ENCODE measurements at places on chromosomes 5 and 9.

- no peak for DNase-seq
Measured at GRCh38 chr9:2601785-2602378, 19.7 kb upstream of the VLDLR start.

DNA sequence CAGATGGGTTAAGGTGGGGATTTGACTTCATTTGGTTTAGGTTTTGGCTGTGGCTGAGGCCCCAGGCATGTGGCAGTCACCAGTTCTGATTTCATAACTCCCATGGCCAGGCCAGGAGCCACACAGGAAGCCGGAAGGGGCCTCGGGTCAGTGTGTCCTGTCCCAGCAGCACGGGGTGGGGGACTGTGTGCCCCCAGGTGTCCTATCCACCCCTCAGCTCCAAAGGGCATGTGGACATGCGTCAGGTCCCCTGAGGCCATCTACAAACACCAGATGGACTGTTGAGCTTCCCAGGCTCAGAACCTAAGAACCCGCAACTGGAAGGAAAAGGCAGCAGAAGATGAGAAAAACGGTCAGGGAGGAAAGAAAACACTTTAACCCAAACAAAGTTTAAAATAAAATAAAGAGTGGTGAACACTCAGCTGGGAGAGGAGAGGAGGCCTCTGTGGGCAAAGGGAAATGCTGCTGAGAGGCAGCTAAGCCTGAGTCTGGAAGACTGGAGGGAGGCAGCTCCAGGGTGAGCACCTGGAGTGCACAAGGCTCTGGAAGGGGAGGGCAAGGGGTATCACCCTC, 260.8 kb downstream of the AUH start:
- no peak for DNase-seq

- no peak for DNase-seq
Measured at GRCh38 chr5:166430491-166431319, 1860.7 kb upstream of the WWC1 start.

- no peak for DNase-seq
Measured at GRCh38 chr9:34282096-34282495, 47.0 kb downstream of the KIF24 start.

DNA sequence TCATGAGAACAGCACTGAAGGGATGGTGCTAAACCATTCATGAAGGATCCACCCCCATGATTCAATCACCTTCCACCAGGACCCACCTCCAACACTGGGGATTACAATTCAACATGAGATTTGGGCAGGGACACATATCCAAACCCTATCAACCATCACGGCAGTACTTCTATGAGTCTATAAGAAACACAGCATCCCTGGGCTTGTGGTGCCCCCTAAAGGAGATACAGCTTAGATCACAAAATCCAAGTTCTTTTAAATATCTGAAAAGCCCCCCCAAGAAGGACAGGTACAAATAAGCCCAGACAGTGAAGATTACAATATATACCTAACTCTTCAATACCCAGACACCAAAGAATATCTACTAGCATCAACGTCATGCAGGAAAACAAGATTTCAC, 233.7 kb upstream of the ADRA1B start:
- DNase-seq = no peak

- no peak for DNase-seq
Measured at GRCh38 chr5:128949847-128950546, 15.3 kb upstream of the SLC27A6 start.

DNA sequence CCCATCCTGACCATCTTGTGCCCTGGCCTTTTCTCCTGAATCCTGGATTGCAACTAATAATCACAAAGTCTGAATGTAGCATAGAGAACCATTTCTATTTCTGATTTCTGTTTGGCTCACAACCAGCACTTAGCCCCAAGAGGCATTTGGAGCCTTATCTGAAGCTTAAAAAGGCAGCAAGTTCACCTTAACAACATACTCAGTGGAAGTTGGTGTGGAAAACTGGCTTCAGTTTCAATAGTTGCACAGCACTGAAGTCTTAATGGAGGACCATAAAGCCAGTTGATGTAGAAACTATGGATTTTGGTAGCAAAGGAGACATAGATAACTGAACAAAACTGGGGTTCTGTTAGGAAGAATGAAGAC, 574.1 kb downstream of the PSAT1 start:
- DNase-seq = no peak

DNA sequence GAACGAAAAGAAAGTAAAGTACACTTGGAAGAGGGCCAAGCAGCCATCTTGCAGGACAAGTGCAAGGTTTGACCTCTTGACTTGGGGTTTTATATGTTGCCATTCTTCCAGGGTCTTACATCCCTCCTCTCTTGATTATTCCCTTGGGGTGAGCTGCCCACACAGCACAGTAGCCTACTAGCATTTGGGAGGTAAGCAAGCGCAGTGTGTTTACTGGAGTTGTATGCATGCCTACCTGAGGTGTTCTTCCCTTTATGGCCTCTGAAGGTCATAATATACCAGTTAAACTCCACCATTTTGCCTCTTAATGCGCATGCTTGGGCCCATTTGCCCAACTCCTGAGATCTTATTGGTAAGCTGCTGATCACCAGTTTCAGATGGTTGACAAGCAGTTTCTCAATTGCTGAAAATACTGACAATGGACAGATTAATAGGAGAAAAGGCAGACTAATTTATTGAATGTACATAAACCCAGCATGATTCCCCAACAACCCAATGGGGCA, 173.8 kb upstream of the SLC30A5 start:
- no peak for DNase-seq

DNA sequence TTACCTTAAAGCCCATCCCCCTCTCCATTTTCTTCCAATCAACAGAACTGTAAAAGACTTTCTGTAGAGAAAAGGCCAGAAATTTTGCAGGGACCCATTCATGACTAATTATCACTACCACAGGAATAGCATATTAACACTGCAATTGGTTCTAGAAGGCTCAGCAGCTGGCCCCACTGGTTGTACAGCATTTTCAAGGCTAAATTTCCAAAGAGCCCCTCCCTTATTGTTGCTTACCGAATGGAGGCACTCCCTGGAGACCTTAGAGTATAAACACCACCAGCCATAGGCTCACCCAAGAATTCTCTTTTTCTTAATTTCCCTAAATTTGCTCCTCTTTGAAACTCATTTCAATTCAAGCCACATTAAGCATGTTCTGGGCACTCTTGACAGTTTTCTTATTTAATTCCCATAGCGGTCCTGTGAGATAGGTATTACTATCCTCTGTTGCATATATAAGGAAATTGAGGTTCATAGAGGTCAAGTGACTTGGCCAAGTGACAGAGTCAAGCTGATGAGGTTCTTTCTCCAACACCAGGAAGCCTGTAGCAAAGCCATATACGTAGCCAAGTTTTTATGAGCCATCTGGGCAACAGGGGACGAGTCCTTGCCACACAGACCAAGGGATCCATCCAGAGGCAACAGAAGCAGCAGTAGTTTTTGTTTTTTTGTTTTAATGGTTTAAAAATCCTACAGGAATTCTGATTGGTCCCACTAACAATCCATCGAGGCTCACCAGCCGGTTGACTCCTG, 83.9 kb upstream of the NR5A1 start:
- DNase-seq = no peak

DNA sequence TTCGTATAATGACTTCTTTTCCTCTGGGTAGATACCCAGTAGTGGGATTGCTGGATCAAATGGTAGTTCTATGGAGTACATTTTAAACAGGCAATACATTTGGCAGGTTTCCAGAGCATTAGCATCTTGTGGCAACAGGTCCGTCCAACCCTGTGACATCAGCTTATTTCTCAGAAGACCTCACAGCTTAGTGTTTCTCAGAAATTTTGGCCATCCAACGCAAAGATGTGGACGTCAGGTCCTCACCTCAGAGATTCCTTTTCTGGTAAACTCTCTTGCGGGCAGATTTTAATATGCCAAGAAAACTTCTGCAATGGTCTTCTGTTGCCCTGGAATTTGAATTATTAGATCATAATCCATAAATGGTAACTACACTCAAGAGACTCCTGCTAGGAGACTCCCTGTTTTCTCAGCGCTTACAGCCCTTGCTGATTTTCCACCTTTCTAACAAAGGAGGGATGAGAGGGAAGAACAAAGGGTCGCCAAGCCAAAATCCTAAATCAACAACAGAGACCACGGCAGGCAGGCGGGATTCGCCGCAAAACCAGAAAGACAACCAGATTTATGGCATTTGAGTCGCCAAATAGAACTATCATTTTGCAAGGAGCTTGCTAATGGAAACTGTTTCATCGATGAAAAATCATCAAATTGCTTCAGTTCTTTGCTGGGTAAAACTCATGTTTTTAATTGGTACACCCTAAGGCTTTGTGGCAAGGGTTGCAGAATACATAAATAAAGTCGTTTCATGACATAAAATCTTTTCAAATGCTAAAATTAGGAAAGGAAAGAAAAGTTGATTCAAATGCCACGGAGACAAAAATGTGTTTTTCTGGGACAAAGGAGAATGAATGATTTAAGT, 34.1 kb upstream of the PLPP1 start:
- no peak for DNase-seq

DNA sequence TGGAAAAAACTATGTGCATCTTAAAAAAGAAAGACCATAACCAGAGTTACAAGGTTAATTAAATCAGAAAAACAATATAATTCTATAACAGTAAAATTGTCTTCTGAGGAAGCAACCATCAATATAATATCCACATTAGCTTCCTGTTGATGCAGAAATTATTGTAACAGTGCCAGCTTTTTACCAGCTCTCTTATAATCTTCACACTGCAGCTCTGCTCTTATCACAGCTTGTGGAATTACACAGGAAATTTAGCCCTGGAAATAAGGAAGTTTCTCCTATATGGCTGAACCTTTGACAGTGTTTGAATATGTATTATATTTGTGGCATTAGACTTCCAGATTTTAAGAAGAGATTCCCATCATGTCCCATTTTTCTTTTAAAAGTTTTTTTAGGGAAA, 49.1 kb upstream of the TEK start:
- DNase-seq = no peak

GRCh38 chr5:76943006-76943405, 9.8 kb upstream of the CRHBP start:
- no peak for DNase-seq

GRCh38 chr5:43357878-43358281, 44.7 kb upstream of the HMGCS1 start:
- no peak for DNase-seq

DNA sequence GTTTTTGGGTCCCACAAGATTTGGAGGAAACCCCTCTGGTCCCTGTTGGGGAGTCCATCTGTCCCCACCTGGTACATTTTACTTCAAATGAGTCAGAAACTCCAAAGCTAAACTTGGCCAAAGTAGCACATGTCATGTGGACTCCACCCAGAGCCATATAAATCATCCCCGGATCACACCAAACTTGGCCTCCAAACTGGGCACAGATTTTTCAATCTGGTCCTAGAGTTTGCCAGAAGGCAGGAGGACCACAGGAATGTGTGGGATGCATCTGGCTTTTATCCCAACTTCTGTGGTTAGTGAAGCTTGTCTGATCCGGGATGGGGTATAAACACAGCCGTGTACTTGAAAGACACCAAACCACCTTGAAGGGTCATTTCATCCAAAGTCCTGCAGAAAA, 66.3 kb downstream of the MAT2B start:
- DNase-seq = no peak

DNA sequence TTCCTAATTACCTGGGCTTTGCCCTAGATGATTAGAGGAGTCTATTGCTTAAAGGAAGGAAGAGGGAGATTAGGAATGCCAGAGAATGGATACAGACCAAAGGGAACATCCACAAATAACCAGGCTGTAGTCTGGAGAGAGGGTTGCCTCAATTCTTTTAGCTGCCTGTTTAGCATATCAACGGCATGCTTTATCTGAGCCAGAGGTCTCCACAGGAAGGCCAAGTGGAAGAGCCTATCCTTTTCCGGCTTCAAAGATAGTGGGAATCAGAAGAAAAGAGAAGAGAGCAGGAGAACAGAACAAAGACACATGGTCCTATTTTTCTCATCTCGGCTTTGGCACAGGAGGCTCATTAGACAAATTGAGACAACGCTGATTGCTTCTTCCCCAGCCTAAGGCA, 142.4 kb downstream of the NMUR2 start:
- DNase-seq = no peak

GRCh38 chr5:56567278-56567677, 248.1 kb upstream of the MAP3K1 start:
- no peak for DNase-seq

DNA sequence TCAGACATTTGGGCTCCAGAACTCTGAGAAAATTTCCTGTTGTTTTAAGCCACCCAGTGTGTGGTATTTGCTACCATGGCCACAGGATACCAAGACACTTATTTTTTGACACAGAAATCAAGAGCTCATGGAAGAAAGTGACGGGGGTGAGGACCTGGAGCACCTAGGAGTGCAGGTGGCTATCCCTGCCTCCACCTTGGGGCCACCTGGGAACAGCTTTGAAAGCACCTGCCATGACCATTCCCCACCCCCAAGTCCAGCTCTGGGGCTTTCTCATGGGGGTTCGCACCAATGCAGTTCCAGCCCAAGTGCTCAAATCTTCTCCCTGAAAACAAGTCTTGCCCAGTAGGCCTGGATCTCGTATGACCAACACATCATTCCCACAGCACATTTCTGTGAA, 214.9 kb upstream of the IRX1 start:
- DNase-seq = no peak

- DNase-seq = no peak
Measured at GRCh38 chr9:131631306-131631705, 86.0 kb downstream of the PRRT1B start.

GRCh38 chr9:26605367-26605766, 287.2 kb downstream of the CAAP1 start:
- DNase-seq = no peak

- DNase-seq = no peak
Measured at GRCh38 chr9:109113892-109114609, 5.7 kb downstream of the TMEM245 start.

DNA sequence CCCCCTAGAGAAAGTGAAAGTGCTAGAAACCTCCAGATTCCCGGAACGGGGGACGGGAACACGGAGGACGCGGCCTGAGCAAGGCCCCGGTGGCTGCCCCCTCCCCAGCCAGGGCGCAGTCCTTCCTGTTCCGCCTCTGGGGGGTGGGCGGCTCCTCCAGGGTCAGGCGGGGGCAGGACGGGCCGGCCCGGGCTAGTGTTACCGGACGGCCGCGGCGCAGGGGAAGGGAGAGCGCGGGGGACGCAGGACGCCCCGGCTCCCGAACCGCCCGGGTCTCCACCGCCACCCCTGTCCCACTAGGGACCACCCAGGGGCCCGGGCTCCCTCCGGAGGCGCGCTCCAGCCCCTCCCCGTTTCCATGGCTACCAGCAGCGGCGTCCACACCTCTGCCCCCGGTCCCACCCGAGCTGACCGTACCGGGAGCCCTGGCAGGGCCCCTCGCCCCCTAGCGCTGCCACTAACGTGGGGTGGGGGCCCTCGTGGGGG, 579 bp downstream of the SLC12A7 start:
- no peak for DNase-seq

Measured in stimulated activated CD8-positive, alpha-beta memory T cell treated with anti-CD3 and anti-CD28 coated beads, Interleukin-2, amount 100 ng/mL, for 48 hours (primary cell).